Activated B cell treated with CpG ODN at 0.5 μM for 24 hours (primary cell): ENCODE measurements at places on chromosomes 16 and 17. TPM values are rescaled to one million over a fixed set of nuclear protein-coding genes. Genes with fewer than 3 reads are reported as not detected.

KRTAP1-1 gene
- total RNA-seq, result not detected in 2 replicates

GRCh38 chr16:80687606-80688005 lies 116.8 kb downstream of the CDYL2 start:
- H3K27me3 ChIP-seq, result peaks cover 4% of the 10 kb centered on the region
- DNase-seq, result no peak
- peaks cover 15% of the 10 kb centered on the region for H3K4me1 ChIP-seq

- H3K4me1 ChIP-seq, result no peaks in the 10 kb centered on the region
- DNase-seq, result no peak
- H3K27me3 ChIP-seq, result peaks cover 12% of the 10 kb centered on the region
- no peaks in the 10 kb centered on the region for H3K36me3 ChIP-seq
- no peak overlapping the region for H3K27ac ChIP-seq
Measured at GRCh38 chr16:49340466-49340865, 33.1 kb upstream of the C16orf78 start.

TMC8 gene
- 166 and 181 TPM in 2 replicates for total RNA-seq

GRCh38 chr17:58121925-58122324 lies 26.3 kb upstream of the OR4D1 start:
- DNase-seq, result no peak
- no peak overlapping the region for H3K27ac ChIP-seq
- no peaks in the 10 kb centered on the region for H3K36me3 ChIP-seq

DNA sequence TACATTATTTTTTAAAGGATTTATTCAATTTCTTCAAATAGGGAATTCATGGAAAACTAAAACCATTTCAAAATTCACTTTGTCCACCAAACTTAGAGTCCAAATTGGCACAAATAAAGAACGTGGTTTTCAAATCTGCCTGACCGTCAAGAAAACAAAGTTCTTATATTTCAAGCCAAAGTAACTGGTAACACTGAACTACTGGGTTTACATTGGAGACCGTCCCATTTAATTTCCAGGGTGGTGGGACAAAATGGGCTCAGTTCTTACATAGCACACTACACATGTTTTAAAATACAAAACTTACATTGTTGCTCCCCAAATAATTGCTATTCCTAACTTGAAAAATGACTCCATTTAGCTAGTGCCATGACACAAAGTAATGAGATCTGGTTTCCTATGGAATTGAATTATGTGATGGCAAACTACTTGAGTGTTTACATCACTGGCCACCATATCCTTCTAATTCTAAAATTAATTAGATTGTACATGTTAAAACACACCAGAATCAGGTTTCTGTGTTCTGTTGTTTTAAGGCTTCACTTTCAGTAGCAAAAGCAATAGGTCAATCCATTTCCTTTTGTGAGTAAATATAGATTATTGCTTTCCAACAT lies 6.5 kb downstream of the PSME3IP1 start:
- no peaks in the 10 kb centered on the region for H3K27me3 ChIP-seq
- no peak for DNase-seq
- H3K36me3 ChIP-seq, result peaks cover 13% of the 10 kb centered on the region

DNA sequence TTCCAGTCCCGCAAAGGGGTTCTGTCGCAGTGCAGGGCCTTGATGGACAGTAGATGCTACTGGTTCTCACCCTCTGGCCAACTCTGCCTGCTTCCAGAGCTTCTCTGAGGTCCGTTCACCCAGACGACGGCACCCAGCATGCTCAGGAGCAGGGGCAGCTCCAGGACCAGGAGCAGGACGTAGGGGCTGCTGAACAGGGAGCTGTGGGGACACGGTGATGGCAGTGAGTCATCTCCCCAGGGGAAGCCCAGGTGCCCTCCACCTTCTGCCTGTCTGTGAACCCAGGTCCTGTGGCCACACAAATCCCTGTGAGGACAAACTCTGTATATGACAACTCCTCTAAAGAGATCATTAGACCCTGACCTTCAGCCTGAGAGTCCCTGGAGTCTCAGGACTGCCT lies 3.4 kb upstream of the CD300C start:
- peaks cover 4% of the 10 kb centered on the region for H3K4me1 ChIP-seq
- peaks cover 6% of the 10 kb centered on the region for H3K27me3 ChIP-seq
- no peaks in the 10 kb centered on the region for H3K36me3 ChIP-seq
- no peak overlapping the region for H3K4me3 ChIP-seq
- no peak for DNase-seq

GRCh38 chr17:82013341-82013740 lies 9.3 kb downstream of the CENPX start:
- H3K36me3 ChIP-seq, result no peaks in the 10 kb centered on the region
- no peak for DNase-seq
- no peak overlapping the region for H3K27ac ChIP-seq
- no peaks in the 10 kb centered on the region for H3K4me1 ChIP-seq
- H3K4me3 ChIP-seq, result no peak overlapping the region

DNA sequence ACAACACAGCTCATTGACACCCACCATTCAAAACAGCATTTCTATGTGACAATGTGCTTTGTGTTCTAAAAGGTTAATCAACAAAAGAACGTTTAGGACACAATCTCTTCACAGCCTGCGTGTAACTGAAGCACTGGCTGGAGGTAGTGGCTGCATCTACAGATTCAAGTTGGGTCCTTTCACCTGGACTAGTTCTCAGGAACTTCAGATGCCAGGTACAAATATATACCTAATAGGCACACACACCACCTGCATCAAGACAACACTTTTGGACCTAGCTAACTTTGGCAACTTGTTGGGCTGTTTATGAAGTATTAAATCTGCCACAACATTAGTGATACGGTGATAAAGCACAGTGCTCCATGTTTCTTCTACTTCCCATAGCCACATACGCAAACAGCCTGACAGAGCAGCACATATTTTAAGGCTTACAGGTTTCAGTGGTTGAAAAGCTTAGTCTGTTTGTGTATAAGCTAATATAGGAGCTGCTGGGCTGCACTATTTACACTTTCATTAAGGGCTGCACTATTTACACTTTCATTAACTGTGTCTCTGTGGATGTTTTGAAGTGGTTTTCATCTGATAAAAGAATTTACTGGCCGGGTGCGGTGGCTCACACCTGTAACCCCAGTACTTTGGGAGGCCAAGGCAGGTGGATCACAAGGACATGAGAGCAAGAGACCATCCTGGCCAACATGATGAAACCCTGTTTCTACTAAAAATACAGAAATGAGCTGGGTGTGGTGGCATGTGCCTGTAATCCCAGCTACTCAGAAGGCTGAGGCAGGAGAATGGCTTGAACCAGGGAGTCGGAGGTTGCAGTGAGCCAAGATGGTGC lies 132.6 kb downstream of the PARN start:
- no peaks in the 10 kb centered on the region for H3K27me3 ChIP-seq
- no peak overlapping the region for H3K27ac ChIP-seq
- no peak for DNase-seq
- peaks cover 26% of the 10 kb centered on the region for H3K36me3 ChIP-seq

- H3K27me3 ChIP-seq, result no peaks in the 10 kb centered on the region
- peaks cover 2% of the 10 kb centered on the region for H3K36me3 ChIP-seq
- H3K4me3 ChIP-seq, result no peak overlapping the region
- H3K4me1 ChIP-seq, result peaks cover 47% of the 10 kb centered on the region
Measured at GRCh38 chr17:51052235-51052634, 68.4 kb downstream of the SPAG9 start.

DNA sequence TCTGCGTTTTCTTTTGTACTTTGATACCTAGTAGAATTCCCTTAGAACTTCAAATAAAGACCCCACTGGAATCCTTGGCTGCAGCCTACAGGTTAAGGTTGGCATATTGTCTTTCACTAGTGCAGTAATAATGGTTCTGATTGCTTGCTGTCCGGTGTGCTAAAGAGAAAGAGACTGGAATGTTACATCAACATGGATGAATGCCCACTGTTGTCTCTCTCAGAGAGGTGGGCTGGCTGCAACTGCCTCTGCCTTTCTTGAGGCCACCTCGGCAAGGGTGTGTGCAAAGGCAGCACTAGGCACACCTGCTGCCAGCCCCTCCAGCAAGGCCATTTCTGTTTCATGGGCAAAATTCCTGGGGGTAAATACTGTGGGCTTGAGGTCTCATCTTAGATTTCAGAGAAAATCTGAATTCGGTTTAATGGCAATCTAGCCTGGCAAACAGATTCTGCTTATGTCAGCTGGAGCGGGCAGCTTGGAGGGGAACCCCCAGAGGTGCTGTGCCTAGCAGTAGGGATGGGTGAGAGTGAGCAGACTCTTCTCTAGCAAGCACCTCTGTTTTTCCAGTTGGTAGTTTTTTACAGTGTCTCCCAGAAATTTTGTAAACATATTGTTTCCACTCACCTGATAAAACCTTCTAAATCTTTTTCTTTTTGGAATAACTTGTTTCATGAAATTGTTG lies 54.0 kb downstream of the MRTFB start:
- no peak overlapping the region for H3K27ac ChIP-seq
- no peaks in the 10 kb centered on the region for H3K27me3 ChIP-seq
- H3K36me3 ChIP-seq, result peaks cover 9% of the 10 kb centered on the region
- peaks cover 25% of the 10 kb centered on the region for H3K4me1 ChIP-seq

- DNase-seq, result no peak
- H3K4me3 ChIP-seq, result no peak overlapping the region
- H3K4me1 ChIP-seq, result no peaks in the 10 kb centered on the region
- H3K36me3 ChIP-seq, result no peaks in the 10 kb centered on the region
Measured at GRCh38 chr17:72244494-72244893, 123.7 kb downstream of the SOX9 start.

- no peaks in the 10 kb centered on the region for H3K27me3 ChIP-seq
- peaks cover 19% of the 10 kb centered on the region for H3K36me3 ChIP-seq
- no peak overlapping the region for H3K27ac ChIP-seq
- H3K4me3 ChIP-seq, result no peak overlapping the region
Measured at GRCh38 chr17:57834146-57834741, 15.6 kb downstream of the MRPS23 start.

GRCh38 chr17:40038882-40039513 lies 15.2 kb downstream of the MED24 start:
- H3K4me3 ChIP-seq, result no peak overlapping the region
- no peak for DNase-seq
- H3K27ac ChIP-seq, result no peak overlapping the region
- H3K27me3 ChIP-seq, result no peaks in the 10 kb centered on the region
- H3K4me1 ChIP-seq, result no peaks in the 10 kb centered on the region

DNA sequence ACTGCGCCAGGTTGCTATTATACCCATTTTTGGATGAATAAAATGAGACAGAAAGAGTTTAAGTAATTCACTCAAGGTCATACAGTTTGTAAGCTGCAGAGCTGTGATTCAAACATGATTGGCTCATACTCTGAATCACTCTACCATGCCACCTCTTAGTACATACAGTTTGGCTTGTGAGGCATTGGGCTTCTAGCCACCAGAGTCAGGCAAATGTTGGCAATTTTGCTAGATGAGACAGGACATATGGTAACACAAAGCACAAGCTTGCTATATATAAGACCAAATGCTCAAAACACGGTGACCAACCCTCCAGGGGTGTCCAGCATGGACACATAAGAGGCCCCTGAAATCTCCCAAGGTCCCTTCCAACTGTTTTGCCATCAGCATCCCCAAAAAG lies 236.0 kb upstream of the IRX5 start:
- no peaks in the 10 kb centered on the region for H3K4me1 ChIP-seq
- H3K4me3 ChIP-seq, result no peak overlapping the region
- H3K36me3 ChIP-seq, result no peaks in the 10 kb centered on the region
- no peak overlapping the region for H3K27ac ChIP-seq
- no peak for DNase-seq
- no peaks in the 10 kb centered on the region for H3K27me3 ChIP-seq

MT1H gene
- total RNA-seq, result 1.3 TPM in 1 of 2 replicates, not detected in the other

DNA sequence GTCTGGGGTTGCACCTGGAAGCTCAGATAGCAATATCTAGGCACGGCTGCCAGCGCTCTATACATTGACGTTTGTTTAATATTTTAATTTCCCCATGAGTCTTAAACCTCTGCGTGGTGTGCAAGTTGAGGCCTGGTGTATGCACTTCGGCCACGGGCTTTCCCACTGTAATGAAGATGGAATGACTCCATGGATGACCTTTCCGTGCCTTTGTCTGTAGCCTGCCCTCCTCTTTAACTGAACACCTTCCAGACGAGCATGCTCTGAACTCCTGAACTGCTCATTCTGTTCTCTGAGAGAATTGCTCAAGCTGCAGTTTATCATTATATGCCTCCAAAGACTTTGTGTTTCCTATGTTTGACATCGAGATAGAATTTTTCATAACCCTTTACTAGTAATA lies 438.8 kb downstream of the WWOX start:
- H3K4me1 ChIP-seq, result no peaks in the 10 kb centered on the region
- no peak overlapping the region for H3K27ac ChIP-seq
- H3K36me3 ChIP-seq, result no peaks in the 10 kb centered on the region

- H3K27me3 ChIP-seq, result no peaks in the 10 kb centered on the region
- H3K27ac ChIP-seq, result no peak overlapping the region
- no peaks in the 10 kb centered on the region for H3K4me1 ChIP-seq
- no peak for DNase-seq
Measured at GRCh38 chr17:69819316-69820087, 255.5 kb upstream of the KCNJ16 start.

DNA sequence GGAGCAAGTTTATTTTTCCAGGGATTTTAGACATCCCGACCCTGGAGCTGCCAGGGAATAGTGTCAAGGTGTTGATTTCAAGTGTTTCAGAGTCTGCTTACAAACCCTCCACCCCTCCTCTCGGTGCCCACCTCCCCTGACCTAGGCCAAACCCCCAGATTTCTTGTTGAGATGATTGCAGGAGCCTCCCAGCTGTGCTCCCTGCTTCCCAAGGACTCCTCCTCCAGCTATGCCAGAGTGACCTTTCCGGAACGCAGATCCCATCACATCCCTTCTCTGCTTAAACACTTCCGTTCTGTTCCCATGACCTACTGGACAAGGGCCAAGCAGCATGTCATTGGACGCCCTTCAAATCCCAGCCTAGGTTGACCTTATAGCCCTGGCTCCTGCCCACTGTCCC lies 23.7 kb upstream of the CDH1 start:
- H3K4me3 ChIP-seq, result no peak overlapping the region
- no peaks in the 10 kb centered on the region for H3K36me3 ChIP-seq
- peaks cover 12% of the 10 kb centered on the region for H3K27me3 ChIP-seq
- DNase-seq, result no peak
- no peak overlapping the region for H3K27ac ChIP-seq

SLC52A1 gene
- 0.09 TPM in 1 of 2 replicates, not detected in the other for total RNA-seq
